Skin of body (tissue), 3 donors: ENCODE measurements at places on chromosomes 3 and 15.
A peak's percentile ranks its signal among the peaks of the same experiment; 100 is the strongest.

GRCh38 chr15:49248291-49248690 is 78.2 kb downstream of the GALK2 start:
- peak; percentile 17 for DNase-seq

DNA sequence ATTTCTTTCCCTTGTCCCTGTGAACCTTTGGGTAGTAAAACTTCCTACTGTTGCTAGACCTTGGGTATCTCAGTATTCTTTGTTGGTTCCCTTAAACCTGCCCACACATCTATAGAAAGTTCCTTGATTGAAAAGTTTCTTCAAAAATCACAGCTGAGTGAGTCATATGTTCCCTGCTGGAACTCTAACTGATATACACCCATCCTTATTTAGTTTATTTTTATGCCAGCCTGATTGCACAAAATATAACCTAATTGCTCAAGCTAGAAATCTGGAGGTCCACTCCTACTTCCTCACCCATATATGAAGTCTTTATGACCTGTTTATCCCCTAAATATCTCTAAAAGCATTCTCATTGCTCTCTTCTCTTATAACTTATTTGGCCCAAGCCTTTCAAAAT is 13.7 kb upstream of the GJD2 start:
- DNase-seq, result no peak

DNA sequence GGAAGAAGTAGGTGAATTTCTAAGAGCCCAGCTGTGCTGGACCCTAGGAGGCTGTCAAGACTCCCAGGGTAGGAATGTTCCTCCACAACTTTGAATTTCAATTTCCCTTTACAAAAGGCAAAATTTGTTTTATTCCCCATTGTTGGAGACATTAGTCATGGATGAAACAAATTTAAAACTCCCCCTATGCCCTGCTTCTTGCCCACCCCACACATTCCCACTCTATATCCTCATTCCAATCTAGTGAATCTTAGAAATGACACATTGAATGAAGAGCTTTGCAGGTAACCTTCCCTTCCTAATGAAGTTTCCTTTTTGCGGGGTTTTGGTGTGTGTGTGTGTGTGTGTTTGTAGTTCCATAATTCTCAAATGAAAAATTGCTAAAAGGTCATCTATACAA is 72.6 kb downstream of the CCNL1 start:
- DNase-seq, result no peak

- no peak for DNase-seq
These were observed 23.1 kb downstream of the CMTM8 start for GRCh38 chr3:32261545-32261944.
